Activated CD8-positive, alpha-beta memory T cell treated with anti-CD3 and anti-CD28 coated beads, Interleukin-2, amount 50 U/mL, for 4 hours (primary cell): ENCODE measurements at places on chromosomes 4 and X.

DNA sequence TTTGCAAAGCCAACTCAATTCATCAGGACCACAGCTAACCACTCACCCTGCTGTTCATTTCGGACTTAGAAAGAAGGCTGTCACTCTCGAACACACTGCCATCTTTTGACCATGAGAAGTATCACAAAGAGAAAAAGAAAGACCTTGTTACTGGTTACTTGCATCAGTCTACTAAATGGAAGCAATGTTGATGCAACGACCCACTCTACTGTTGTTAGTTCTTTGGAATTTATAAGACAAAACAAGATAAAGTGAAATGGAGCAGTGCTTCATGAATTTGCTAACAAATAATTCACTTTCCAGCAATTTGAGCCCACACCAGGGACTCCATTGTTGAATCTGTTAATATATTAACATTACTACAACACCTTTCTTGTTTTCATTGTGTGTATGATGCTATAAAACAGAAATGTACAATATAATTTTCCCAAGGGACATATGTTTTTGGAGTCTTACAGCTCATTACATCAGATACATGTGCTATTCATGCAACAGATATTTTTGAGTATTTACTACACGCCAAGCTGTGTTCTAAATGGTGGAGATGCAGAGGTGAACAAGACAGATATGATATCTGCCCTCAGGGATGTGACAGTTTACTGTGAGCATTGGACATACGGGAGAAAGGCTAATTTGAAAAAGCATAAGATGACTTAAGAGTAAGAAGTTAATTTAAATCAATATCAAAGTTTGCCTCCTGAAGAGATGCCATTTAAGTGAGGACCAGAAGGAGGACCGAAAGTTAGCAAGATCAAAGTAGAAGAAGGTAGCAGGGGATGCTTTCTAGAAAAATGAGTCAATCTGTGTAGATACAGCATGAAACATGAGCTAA is 87.2 kb downstream of the AREG start:
- DNase-seq = no peak

- DNase-seq = no peak
Measured at GRCh38 chr4:67465032-67465762, 80.1 kb downstream of the CENPC start.

- DNase-seq = no peak
Measured at GRCh38 chr4:71609167-71609566, 174.7 kb downstream of the GC start.

DNA sequence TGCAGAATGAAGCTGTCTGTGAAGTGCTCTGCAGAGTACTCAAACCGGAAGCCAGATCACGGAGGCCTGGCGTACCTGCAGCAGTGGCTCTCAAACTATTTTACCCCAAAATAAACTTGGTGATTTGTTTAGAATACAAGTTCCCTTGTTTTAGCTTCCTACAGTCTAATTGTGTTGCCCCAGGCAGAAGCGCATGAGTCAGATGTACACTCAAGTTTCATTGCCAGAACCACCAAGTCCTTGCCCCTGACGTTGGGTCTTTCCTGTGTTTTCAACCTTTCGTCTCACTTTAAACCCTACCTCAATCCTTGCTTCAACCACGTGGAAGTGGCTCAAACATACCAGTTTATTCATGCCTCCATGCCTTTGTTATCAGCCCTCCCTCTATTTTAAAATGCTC is 66.2 kb upstream of the SLC7A11 start:
- DNase-seq = no peak

DNA sequence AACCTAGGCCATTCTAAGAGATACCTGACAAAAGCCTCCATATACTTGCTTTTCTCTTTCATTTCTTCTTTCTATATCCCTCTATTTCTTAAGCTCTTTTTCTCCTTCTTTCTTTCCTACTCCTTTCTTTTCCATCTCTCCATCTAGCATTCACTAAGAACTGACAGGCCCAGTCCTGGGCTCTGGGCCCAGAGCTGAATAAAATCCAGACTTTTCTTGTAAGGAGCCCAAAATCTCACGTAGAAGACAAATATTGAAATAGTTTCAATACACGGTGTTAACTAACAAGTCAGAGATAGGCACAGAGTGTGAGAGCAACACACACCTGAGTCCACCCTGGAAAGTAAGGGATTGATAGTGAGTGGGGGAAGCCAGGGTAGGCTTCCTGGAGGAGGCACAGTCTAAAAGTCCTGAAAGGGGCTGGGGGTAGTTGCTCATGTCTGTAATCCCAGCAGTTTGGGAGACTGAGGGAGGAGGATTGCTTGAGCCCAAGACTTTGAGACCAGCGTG is 73.2 kb upstream of the EFNB1 start:
- no peak for DNase-seq

DNA sequence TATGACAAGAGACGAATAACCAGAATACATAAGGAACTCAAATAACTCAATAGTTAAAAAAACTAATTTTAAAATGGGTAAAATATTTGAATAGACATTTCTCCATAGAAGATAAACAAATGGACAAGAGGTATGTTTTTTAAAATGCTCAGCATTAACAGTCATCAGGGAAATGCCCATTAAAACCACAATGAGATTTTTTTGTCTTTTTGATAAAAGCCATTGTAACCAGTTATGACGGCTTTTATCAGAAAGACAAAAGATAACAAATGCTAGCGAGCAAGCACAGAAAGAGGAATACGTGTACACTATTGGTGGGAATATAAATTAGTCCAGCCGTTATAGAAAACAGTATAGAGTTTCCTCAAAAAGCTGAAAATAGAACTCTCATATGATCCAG is 388.2 kb upstream of the INTU start:
- DNase-seq = no peak
